Osteocyte (in vitro differentiated cells): ENCODE measurements at places on chromosomes 6 and 20. TPM values are rescaled to one million over a fixed set of nuclear protein-coding genes. Genes with fewer than 3 reads are reported as not detected.

DNA sequence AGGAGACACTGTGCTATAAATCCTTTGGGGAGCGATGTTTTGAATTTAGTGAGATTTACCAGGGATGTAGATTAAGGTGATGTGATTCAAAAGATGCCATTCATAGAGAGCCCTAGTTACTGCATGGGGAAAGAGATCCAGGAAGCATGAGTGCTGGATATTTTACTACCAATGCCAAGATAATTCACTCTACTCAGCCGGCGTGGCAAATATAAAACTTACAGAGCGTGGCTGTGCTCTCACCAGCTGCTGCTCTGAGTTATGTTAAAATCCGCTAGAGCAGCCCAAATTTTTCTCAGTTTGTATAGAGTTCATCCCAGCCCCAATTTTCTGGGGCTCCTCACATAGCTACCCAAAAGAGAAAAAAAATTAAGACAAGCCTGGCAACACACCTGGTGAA lies 48.6 kb downstream of the BFSP1 start:
- peaks cover 54% of the 10 kb centered on the region for H3K27me3 ChIP-seq
- H3K4me1 ChIP-seq, result no peaks in the 10 kb centered on the region
- H3K36me3 ChIP-seq, result no peaks in the 10 kb centered on the region
- DNase-seq, result peak; percentile 13
- no peak overlapping the region for H3K27ac ChIP-seq
- no peak overlapping the region for H3K4me3 ChIP-seq

GRCh38 chr6:3960754-3961361 lies 111.7 kb downstream of the FAM50B start:
- no peaks in the 10 kb centered on the region for H3K36me3 ChIP-seq
- peaks cover 52% of the 10 kb centered on the region for H3K4me1 ChIP-seq
- DNase-seq, result no peak
- no peaks in the 10 kb centered on the region for H3K27me3 ChIP-seq
- no peak overlapping the region for H3K4me3 ChIP-seq
- no peak overlapping the region for H3K27ac ChIP-seq

DNA sequence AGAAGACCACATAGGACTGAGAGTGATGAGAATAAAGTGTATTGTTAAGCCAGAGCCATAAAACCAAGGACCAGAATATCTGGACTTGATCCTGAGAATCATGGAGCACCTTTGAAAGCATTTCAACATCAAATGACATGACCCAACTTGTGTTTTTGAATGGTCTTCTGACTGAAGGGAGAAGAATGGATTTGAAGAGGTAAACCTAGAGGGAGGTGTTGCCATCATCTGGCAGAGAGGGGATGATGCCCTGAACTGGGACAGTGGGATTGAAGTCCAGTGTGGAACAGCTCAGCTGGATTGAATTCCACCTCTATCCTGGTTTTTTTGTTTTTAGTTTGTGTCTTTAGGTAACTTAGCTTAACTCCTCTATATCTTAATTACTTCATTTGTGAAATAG lies 570.0 kb downstream of the TBC1D32 start:
- H3K4me3 ChIP-seq, result no peak overlapping the region
- no peak overlapping the region for H3K27ac ChIP-seq
- H3K4me1 ChIP-seq, result no peaks in the 10 kb centered on the region
- no peak for DNase-seq

GRCh38 chr6:819122-819521 lies 126.2 kb upstream of the EXOC2 start:
- DNase-seq, result no peak
- H3K27ac ChIP-seq, result no peak overlapping the region
- H3K4me1 ChIP-seq, result no peaks in the 10 kb centered on the region
- peaks cover 22% of the 10 kb centered on the region for H3K27me3 ChIP-seq

DNA sequence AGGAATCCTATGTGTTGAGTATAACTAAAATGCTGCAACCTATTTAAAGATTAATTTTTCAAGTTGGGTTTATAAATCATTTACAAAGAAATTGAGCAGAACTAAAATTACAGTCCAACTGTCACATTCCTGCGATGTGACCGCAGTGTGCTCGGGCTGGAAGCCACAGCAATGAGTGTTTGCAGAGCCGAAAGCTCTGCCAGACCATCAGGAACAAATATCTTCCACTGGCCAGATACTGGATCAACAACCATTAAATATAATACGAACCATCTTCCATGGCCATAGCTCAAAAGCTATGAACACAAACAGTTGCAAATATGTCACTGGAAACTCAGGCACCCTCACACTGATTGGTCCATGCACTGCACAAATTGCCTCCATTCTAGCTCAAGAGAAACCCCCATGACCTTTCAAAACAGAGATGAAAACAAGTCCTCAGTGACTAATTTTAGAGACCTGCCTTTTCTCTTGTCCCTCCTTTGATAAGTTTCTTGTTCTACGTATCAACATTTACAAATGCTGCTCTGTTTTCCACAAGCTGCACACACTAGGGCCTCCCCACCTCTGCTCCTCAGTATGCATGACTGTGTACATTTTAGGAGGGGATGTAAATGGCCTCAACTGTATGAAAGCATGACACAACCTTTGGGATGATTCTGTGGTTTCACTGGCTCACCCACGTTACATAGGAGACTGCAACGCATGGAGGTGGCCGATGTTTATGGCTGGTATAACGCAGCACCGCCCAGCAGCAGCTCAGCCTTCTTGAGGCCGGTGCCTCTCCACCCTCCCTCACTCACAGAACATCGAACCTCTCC lies 171.7 kb downstream of the WDR27 start:
- no peak for DNase-seq
- H3K4me1 ChIP-seq, result peaks cover 3% of the 10 kb centered on the region
- H3K27ac ChIP-seq, result no peak overlapping the region
- peaks cover 3% of the 10 kb centered on the region for H3K36me3 ChIP-seq
- H3K27me3 ChIP-seq, result no peaks in the 10 kb centered on the region

DNA sequence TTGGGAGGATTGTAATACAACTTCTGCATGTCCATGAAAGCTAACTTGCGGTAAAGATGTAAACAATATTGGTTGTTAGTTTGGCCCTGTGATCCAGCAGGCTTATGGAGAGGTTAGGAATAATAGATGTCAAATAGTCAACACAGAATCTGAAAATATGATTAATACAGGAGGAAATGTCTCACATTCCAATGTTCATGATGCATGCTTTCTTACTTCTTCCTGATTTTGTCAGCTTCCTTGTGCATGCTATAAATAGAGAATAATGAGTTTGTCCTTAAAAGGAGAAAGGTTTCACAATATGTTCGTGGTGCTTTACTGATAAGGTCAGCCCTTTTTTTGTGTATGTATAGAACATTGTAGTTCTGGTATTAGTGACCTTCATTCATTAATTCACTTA lies 136.7 kb downstream of the MMUT start:
- DNase-seq, result no peak
- no peaks in the 10 kb centered on the region for H3K27me3 ChIP-seq
- no peak overlapping the region for H3K4me3 ChIP-seq
- peak overlapping the region; percentile 74 for H3K27ac ChIP-seq
- no peaks in the 10 kb centered on the region for H3K36me3 ChIP-seq
- H3K4me1 ChIP-seq, result peaks cover 30% of the 10 kb centered on the region

- H3K36me3 ChIP-seq, result no peaks in the 10 kb centered on the region
- no peaks in the 10 kb centered on the region for H3K27me3 ChIP-seq
- no peaks in the 10 kb centered on the region for H3K4me1 ChIP-seq
- no peak overlapping the region for H3K4me3 ChIP-seq
Measured at GRCh38 chr6:163369141-163369540, 45.4 kb upstream of the QKI start.

GRCh38 chr6:69555088-69555638 lies 241.6 kb downstream of the LMBRD1 start:
- no peaks in the 10 kb centered on the region for H3K4me1 ChIP-seq
- no peak for DNase-seq
- no peak overlapping the region for H3K4me3 ChIP-seq
- no peak overlapping the region for H3K27ac ChIP-seq
- H3K36me3 ChIP-seq, result no peaks in the 10 kb centered on the region
- peaks cover 9% of the 10 kb centered on the region for H3K27me3 ChIP-seq

- no peak overlapping the region for H3K27ac ChIP-seq
- DNase-seq, result no peak
- H3K4me1 ChIP-seq, result no peaks in the 10 kb centered on the region
- H3K36me3 ChIP-seq, result no peaks in the 10 kb centered on the region
- no peaks in the 10 kb centered on the region for H3K27me3 ChIP-seq
Measured at GRCh38 chr6:123024976-123025375, 28.9 kb downstream of the CLVS2 start.

GRCh38 chr20:57013217-57013616 lies 253.2 kb downstream of the BMP7 start:
- H3K4me1 ChIP-seq, result peaks cover 44% of the 10 kb centered on the region
- DNase-seq, result no peak
- no peaks in the 10 kb centered on the region for H3K27me3 ChIP-seq
- H3K27ac ChIP-seq, result peak overlapping the region; percentile 27
- no peaks in the 10 kb centered on the region for H3K36me3 ChIP-seq

- no peak for DNase-seq
- H3K27me3 ChIP-seq, result peaks cover 30% of the 10 kb centered on the region
- H3K27ac ChIP-seq, result no peak overlapping the region
- H3K4me1 ChIP-seq, result peaks cover 15% of the 10 kb centered on the region
Measured at GRCh38 chr6:33081098-33081824, 5.5 kb downstream of the HLA-DPB1 start.

GRCh38 chr6:163739966-163740365 lies 325.4 kb downstream of the QKI start:
- H3K36me3 ChIP-seq, result no peaks in the 10 kb centered on the region
- H3K27ac ChIP-seq, result no peak overlapping the region
- peaks cover 12% of the 10 kb centered on the region for H3K4me1 ChIP-seq
- H3K4me3 ChIP-seq, result no peak overlapping the region
- H3K27me3 ChIP-seq, result no peaks in the 10 kb centered on the region

DNA sequence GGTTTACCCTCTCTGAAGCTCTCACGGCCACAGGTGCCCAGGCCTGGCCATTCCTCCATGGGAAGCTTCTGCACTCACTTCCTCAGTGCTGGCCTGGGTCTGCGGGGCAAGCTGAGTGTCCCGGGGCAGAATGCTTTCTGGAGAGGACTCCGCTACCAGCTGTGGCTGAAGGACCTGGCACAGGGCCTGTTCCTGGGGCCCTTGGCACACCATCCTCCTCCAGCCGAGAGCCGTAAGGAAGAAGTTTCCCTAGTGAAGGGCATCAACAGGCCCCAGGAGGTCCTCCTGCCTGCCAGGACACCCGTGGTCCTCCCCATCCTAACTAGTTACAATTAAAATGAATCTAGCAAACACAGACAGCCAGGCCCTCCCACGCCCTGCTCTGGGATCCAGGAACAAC lies 14.0 kb upstream of the KCNK15 start:
- peak overlapping the region; percentile 91 for H3K27ac ChIP-seq
- H3K36me3 ChIP-seq, result no peaks in the 10 kb centered on the region
- H3K27me3 ChIP-seq, result no peaks in the 10 kb centered on the region
- H3K4me3 ChIP-seq, result no peak overlapping the region
- H3K4me1 ChIP-seq, result peaks cover 78% of the 10 kb centered on the region
- DNase-seq, result no peak

GRCh38 chr6:11434565-11435326 lies 102.8 kb upstream of the TMEM170B start:
- H3K4me1 ChIP-seq, result peaks cover 41% of the 10 kb centered on the region
- DNase-seq, result no peak
- H3K27ac ChIP-seq, result peak overlapping the region; percentile 23
- H3K36me3 ChIP-seq, result no peaks in the 10 kb centered on the region
- no peak overlapping the region for H3K4me3 ChIP-seq

GRCh38 chr6:118945217-118945616 lies 10.3 kb upstream of the MCM9 start:
- peaks cover 2% of the 10 kb centered on the region for H3K27me3 ChIP-seq
- H3K27ac ChIP-seq, result no peak overlapping the region
- peaks cover 4% of the 10 kb centered on the region for H3K36me3 ChIP-seq
- H3K4me1 ChIP-seq, result no peaks in the 10 kb centered on the region

GRCh38 chr6:71446470-71446869 lies 157.9 kb downstream of the OGFRL1 start:
- H3K36me3 ChIP-seq, result no peaks in the 10 kb centered on the region
- no peaks in the 10 kb centered on the region for H3K27me3 ChIP-seq
- H3K4me1 ChIP-seq, result peaks cover 11% of the 10 kb centered on the region
- peak overlapping the region; percentile 44 for H3K27ac ChIP-seq
- no peak for DNase-seq

DNA sequence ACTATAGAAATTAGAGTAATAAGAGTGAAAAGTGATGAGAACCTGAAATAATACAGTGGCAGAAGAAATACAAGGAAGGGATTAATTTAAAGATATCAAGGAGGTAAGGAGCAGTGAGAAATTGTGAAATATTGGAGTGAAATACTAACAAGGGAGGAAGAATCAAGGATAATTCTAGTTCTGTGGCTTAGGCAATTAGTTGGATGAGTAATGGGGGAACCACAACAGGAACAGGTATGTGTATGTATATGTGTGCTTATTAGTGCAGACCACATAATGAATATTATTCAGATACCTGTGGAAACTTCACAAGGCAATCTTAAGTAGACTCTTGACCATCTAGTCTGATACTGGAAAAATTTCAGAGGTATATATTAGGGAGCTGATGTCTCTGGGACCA lies 143.3 kb downstream of the TINAG start:
- H3K27me3 ChIP-seq, result no peaks in the 10 kb centered on the region
- peaks cover 3% of the 10 kb centered on the region for H3K4me1 ChIP-seq
- no peak for DNase-seq

GRCh38 chr20:30168025-30168799 lies 1089.3 kb upstream of the DEFB115 start:
- H3K4me1 ChIP-seq, result no peaks in the 10 kb centered on the region
- H3K36me3 ChIP-seq, result no peaks in the 10 kb centered on the region
- no peak overlapping the region for H3K27ac ChIP-seq
- no peak for DNase-seq
- H3K4me3 ChIP-seq, result no peak overlapping the region

GRCh38 chr6:163232015-163232523 lies 182.4 kb upstream of the QKI start:
- H3K4me1 ChIP-seq, result no peaks in the 10 kb centered on the region
- H3K4me3 ChIP-seq, result no peak overlapping the region
- peaks cover 12% of the 10 kb centered on the region for H3K27me3 ChIP-seq
- H3K27ac ChIP-seq, result no peak overlapping the region

GRCh38 chr20:5484926-5485325 lies 168.2 kb upstream of the PROKR2 start:
- H3K4me3 ChIP-seq, result no peak overlapping the region
- DNase-seq, result no peak
- H3K4me1 ChIP-seq, result no peaks in the 10 kb centered on the region
- H3K27me3 ChIP-seq, result peaks cover 16% of the 10 kb centered on the region

DNA sequence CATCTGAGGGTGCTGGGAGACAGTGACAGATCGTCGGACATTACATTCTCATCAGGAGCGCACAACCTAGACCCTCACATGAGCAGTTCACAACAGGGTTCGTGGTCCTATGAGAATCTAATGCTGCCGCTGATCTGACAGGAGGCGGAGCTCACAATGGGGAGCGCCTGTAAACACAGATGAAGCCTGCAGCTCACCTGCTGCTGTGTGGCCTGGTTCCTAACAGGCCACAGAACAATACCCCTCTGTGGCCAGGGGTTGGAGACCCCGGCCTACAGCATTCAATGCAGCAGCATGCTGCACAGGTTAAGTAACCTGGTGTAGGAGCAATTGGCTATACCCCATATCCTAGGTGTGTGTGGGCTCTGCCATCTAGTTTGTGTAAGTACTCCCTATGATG lies 19.5 kb downstream of the ANKRD60 start:
- peaks cover 9% of the 10 kb centered on the region for H3K4me1 ChIP-seq
- no peak for DNase-seq
- no peak overlapping the region for H3K27ac ChIP-seq
- peaks cover 36% of the 10 kb centered on the region for H3K27me3 ChIP-seq
- H3K4me3 ChIP-seq, result no peak overlapping the region

MED23 gene
- total RNA-seq, result 30.6 and 33.3 TPM in 2 replicates

OPN5 gene
- not detected in 2 replicates for total RNA-seq

KCNG1 gene
- total RNA-seq, result 6.3 and 6.9 TPM in 2 replicates

LY6G6C gene
- total RNA-seq, result not detected in 2 replicates

CCN5 gene
- total RNA-seq, result 18.2 and 24.0 TPM in 2 replicates

IL17F gene
- not detected in 2 replicates for total RNA-seq

CRISP3 gene
- total RNA-seq, result not detected in 2 replicates

FERMT1 gene
- total RNA-seq, result 0.27 TPM in 1 of 2 replicates, not detected in the other

C6orf132 gene
- 4.0 and 4.3 TPM in 2 replicates for total RNA-seq

SCRT2 gene
- total RNA-seq, result not detected in 2 replicates
